ENCODE measurements at places on chromosomes 5 and 9.
A peak's percentile ranks its signal among the peaks of the same experiment; 100 is the strongest.

GRCh38 chr9:129614932-129615331, 6.0 kb downstream of the C9orf50 start:
- no peak for DNase-seq

- DNase-seq: peak; percentile 63
Observed at GRCh38 chr9:3507395-3508077, 18.3 kb downstream of the RFX3 start.

DNA sequence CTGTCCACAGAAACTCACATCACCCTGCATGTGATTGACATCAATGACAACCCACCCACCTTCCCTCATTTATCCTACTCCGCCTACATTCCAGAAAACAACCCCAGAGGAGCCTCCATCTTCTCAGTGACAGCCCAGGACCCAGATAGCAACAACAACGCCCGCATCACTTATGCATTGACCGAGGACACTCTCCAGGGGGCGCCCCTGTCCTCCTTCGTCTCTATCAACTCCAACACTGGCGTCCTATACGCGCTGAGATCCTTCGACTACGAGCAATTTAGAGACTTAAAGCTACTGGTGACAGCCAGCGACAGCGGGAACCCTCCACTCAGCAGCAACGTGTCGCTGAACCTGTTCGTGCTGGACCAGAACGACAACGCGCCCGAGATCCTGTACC, 1.7 kb downstream of the PCDHGA3 start:
- no peak for DNase-seq

DNA sequence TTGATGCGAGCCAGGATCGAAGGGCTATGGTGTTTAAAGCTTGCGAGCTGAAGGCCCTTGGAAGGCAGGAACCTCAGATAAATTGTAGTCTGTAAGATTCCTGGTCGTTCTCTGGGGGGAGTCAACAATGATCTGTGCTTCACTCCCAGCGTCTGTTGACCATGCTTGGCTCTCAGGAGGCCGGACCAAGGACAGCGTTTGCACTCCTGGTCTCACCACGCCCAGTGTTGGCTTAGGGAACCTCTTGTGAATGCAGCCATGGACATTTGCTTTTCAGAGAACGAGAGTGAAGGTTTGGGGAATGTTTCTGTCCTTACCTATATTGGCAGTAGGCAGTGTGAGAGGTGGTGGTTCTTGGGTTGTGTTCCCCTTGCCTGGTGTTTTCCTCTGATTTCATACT, 60.2 kb upstream of the FAM120AOS start:
- DNase-seq: no peak

DNA sequence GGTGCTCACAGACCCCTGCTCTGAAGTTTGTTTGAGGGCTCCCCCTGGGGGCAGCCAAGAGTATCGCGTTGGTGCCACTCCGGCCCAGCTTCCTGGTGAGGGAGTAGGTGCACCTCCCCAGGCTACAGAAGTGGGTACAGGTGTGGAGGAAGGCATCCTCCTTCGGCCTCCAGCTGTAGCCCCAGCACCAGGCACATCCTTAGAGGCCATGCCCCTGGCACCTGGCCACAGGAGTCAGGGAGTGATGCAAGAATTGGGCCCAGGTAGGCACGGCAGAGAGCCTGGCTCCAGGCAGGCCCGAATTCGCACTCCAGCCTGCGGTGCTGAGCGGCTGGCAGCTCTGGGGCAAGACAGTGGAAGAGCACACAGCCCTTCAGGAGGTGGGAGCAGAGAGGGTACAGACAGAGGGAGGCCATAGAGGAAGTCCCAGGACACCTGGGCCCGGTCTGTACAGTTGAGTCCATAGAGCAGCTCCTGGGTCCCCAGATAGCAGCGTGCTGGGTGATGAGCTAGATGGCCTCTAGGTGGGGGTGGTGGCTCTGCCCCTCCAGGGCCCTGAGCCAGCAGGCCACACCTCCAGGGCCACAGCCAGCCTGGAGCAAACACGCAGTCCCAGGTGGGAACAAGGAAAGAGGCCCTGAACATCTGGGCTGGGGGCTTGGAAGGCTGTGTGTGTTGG, 2.4 kb downstream of the SAPCD2 start:
- DNase-seq: peak; percentile 85

GRCh38 chr9:86099701-86100364, 475 bp upstream of the GOLM1 start:
- peak; percentile 80 for DNase-seq

- peak; percentile 80 for DNase-seq
Observed at GRCh38 chr9:123338710-123339665, 17.0 kb upstream of the CRB2 start.

GRCh38 chr9:89528131-89528530, 30.2 kb upstream of the SEMA4D start:
- DNase-seq: no peak

GRCh38 chr9:91346644-91347043, 15.1 kb downstream of the AUH start:
- no peak for DNase-seq

GRCh38 chr9:79817438-79818004, 245.8 kb downstream of the TLE4 start:
- no peak for DNase-seq

DNA sequence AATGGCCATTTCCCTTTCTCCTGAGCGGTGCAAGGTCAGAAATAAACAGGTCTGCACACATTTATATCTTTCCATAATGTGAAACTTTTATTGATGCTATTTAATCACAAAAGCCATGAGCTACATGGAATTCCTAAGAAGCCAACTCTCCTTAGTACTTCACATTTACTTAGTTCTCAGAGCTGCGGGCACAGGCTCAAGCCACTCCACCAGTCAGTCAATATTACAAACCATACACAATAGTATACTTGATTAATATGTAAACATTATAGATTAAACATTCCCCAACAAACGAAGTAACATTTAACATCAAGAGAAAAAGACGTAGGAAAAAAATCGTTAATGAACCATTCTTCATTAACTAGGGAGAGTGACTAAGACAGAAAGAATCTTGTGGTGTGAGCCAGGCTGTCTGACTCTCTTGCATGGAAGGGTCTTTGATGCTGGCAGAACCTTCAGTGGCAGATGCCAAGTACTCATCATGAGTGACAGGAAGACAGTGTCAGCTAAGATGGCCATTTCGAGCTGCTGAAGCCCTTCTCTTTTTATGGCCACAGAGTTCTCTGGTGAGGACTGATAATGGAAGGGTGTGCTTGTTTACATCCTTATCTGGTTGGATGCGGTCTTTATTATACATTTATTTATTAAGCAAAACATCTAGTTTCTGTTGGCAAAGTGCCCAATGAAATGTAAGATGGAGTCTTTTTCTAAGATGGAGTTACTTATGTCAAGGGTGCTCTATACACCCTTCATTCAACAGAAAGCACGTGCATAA, 115.5 kb upstream of the TUT7 start:
- DNase-seq: peak; percentile 81

- no peak for DNase-seq
Observed at GRCh38 chr5:39211773-39212172, 7.6 kb downstream of the FYB1 start.

- no peak for DNase-seq
Observed at GRCh38 chr9:20243841-20244240, 378.5 kb downstream of the MLLT3 start.

DNA sequence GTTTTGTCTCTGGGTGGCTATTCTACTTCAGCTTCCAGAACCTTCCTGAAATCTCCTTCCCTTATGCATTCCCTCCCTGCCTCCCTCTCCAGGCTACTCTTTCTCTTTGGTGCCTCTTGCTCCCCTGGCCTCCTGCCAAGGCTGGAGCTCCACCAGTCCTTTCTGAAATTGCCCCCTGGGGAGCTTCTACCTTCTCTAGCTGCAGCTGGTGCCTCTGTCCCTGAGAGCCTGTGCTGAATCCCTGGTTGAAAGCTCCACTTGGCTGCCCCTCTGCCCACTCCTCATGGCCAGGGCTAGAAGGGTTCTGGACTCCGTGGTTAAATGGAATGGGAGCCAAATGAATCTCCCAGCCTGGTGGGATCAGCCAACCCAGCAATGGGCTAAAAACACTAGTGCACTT, 80.1 kb downstream of the COL15A1 start:
- DNase-seq: no peak

DNA sequence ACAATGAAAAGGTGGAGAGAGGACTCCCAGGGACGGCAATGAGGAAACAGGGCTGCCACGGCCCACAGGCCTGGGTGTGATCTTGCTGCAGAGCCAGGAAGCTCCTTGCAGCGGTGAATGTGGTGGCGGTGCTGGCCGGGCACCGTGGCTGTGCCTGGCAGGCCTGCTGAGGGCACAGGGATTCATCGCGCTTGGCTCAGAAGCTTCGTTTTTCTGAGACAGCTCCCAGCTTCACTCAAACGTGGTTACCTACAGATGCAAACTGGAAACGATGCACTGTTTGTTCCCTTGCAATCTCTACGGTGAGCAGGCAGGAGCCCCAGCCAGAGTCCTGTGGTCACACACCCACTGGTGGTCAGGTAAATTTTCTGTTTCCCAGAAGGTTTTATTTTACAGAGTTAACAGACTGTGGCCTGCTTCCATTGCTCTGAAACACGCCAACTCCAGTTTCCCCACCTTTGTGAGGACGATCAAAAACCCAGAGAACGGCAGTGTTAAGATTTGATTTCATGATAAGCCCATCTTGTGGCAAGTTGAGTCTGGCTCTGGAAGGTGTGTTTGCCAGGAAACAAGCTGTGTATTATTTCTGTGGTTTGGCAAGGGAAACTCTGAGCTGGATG, 183.9 kb downstream of the AUH start:
- no peak for DNase-seq

DNA sequence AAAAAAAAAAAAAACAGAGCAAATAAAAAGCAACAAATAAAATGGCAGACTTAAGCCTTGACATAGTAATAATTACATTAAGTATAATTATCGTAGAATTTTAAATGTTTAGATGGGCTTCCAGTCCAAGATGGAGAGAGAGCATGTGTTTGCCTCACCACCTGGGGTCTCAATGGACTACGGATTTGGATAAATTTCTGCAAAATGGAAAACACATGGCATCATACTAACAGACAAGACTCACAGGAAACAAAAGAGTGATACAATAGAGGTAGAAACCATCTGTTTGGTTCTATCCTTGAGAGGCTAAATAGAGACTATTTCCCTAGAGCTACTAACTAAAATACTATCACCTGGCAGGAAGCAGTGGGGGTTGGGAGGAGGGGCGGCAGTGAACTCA, 144.3 kb downstream of the MUSK start:
- DNase-seq: no peak

DNA sequence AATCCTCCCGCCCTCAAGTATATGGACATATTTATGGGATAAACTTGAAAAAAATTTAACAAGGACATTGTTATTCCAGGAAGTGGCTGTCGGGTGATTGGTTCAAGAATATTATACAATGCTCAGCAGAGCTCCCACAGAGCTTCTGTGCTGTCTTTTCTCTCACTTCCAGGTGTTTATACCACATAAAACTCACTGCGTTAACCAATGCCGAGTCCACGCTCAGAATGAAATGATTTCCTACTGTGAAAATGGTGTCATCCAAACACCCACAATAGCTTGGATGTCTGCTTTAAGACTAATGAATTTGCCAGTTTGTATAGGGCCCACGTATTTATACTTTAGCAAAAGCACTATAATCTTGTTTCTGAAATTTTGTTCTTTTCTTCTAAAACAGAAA, 368.2 kb downstream of the NDUFS4 start:
- DNase-seq: no peak

DNA sequence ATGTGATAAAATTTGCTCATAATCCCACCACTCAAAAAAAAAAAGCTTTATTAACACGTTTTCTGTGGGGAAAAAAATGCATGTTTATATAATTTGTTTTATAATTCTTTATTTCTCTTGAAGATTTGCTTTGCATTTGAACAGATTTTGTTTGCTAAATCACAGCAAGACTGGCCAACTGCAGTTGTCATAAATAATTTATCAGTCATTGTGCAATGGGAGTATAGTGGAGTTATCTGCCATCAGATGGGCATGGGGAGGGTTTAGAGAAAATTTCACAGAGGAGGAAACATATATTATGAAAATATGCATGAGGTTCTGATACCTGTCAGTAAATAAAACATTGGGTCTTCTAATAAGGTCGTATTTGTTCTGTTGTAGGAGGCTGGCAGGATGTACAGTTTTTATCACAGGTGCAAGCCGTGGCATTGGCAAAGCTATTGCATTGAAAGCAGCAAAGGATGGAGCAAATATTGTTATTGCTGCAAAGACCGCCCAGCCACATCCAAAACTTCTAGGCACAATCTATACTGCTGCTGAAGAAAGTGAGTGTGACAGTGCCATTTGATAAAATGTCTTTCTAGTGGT, 23.8 kb downstream of the HSDL2 start:
- DNase-seq: no peak

DNA sequence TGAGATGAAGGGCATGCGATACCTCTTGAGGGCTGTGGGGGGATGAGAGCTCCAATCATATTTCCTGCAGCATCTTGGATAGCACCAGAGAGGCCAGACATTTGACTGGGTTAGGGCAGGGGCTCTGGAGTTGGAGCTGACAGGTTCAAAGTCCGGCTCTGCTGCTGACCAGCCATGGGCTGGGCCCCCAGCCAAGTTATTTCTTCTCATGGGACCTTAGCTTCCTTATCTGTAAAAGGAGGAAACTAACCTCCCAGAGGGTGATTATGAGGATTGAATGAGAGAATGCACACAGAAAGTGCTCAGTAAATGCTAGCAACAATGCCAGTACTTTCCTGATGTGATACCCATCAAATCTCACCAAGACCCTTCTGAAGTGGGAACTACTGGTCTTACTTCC, 65.2 kb upstream of the SLC25A51 start:
- DNase-seq: peak; percentile 63

DNA sequence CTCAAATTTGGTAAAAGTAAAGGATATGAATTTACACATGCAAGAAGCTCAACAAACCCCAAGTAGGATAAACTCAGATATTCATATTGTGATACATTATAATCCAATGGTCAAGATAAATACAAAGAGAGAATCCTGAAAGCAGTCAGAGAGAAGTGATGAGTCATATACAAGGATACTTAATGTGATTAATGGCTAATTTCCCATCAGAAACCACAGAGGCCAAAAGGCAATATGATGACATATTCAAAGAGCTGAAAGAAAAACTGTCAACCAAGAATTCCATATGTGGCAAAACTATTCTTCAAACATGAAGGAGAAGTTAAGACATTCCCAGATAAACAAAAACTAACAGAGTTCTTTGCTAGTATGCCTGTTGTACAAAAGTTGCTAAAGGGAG, 19.5 kb upstream of the IRF1 start:
- DNase-seq: no peak

GRCh38 chr9:107631788-107632187, 142.2 kb upstream of the KLF4 start:
- DNase-seq: no peak

DNA sequence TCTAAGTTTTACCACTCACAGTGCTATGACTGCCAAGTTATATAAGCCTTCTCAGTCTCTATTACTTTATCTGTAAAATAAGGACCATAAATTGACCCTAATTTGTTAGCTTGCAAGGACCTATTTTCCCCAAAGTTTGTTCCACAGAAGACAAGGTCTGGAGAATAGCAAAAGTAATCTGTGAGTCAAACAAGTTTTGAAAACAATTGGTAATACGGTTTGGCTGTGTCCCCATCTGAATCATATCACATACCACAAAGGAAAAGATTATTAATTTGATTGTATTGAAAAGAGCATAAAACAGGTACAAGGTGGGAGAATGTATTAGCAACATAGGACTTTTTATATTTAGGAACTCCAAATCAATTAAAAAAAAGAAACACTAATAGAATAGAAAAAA, 124.0 kb upstream of the TARS1 start:
- DNase-seq: no peak

GRCh38 chr9:135835131-135835530, 72.2 kb downstream of the CAMSAP1 start:
- no peak for DNase-seq

GRCh38 chr9:111622626-111623025, 8.5 kb upstream of the DNAJC25 start:
- no peak for DNase-seq

- no peak for DNase-seq
Observed at GRCh38 chr5:136011414-136012001, 17.3 kb upstream of the TGFBI start.
